ENCODE measurements at places on chromosomes 5 and 9.

GRCh38 chr5:140181525-140181924 lies 6.5 kb downstream of the CYSTM1 start:
- no peak for DNase-seq

DNA sequence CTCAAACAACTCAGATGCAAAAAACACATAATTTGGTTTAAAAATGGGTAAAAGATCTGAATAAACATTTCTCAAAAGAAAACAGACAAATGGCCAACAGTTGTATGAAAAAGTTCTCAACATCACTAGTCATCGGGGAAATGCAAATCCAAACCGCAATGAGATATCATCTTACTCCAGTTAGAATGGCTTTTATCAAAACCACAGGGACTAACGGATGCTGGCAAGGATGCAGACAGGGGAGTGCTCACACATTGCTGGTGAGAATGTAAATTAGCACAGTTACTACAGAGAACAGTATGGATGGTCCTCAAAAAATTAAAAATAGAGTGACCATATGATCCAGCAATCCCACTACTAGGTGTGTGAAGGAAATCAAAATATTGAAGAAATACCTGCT lies 589.1 kb upstream of the ADAMTS16 start:
- DNase-seq, result no peak

DNA sequence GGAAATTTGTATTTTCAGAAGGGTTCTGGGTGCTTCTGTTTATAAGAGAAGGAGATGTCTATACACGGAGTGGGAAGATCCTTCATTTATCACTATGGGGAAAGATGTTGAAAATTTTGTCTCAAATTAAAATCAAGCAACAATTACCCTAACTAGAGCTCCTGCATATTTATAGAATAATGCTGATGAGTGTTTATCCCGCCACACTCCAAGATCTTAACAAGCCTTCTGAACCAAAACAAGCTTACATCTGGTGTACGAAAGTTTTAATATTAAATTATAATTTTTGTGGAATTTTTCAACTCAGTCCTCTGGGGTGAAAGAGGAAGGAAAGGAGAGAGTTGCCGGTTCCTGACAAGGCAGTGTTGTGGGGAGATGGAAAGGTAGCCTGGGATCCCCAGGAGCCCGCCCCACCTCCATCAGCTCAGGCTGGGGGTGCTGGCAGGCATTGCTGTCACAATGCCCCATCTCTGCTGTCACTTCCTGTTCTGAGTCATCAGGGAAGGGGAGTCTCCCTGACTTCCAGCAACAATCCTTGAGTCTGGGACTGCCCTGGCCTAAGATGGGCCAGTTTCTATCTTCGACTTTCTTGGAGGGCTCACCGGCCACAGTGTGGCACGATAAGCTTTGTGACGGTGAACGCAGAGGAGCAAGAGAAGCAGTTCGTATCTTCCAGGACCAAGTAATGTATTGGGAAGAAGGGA lies 64.5 kb downstream of the ERAP1 start:
- no peak for DNase-seq

DNA sequence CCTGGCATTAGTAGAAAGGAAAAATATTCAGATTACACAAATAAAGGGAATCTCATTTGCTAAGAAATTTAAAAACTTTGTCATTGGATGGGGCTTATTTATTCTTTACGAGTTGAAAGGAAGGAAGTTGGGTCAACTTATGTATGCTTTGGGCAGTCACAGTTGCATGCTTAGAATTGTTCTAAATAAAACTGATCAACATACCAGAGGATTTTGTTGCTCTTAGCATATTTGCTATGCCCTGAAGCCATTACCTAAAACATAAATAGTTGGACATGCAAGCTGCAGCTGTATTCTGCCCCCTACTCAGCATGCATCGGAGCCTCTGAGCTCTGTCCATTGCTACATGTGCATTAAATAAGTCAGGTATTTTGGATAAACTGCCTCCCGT lies 172.7 kb upstream of the MEF2C start:
- no peak for DNase-seq

DNA sequence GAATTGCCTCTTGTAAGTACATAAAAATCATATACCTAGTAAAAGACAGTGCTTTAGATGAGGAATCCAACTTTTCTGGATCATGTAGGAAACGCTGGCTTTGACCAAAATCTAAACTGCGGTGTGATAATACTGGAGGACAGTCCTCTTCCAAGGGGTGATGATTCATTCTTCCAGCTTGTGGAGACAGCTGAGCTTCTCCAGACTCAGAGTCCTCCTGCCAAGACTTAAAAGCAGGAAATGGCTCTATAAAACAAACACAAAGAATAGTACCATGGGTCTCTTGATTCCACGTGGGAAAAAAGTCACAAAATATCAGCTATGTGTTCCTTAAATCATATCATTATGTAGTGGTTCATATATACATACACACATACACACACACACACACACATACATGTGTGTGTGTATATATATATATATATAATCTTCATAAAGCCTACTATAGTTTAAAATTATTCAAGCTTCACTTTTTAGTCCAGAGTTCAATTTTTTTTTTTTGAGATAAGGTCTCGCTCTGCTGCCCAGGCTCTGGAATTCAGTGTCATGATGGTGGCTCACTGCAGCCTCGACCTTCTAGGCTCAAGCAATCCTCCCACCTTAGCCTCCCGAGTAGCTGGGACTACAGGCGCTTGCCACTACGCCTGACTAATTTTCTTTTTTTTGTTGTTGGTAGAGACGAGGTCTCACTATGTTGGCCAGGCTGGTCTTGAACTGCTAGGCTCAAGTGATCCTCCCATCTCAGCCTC lies 65.0 kb downstream of the PKD2L2 start:
- DNase-seq, result no peak

- no peak for DNase-seq
Measured at GRCh38 chr5:82679660-82680059, 397.5 kb downstream of the TMEM167A start.

- DNase-seq, result no peak
Measured at GRCh38 chr5:154949781-154950180, 8.9 kb downstream of the MRPL22 start.

GRCh38 chr5:138545919-138546562 lies 3.0 kb upstream of the ETF1 start:
- no peak for DNase-seq

DNA sequence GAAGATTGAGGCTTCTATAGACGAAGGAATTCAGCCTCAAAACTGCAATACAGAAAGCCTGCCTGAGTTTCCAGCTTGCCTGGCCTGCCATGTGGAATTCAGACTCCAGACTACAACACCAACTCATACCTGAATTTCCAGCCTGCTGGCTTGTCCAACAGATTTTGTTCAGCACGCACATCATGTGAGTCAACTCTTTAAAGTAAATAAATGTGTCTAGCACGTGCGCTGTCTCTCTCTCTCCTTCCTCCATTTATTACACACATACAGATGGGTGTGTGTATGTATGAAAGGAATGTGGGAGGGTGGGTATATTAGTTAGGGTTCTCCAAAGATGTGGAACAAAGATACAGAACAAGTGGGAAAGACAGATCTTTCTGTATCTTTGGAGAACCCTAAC lies 82.4 kb upstream of the TAS2R1 start:
- no peak for DNase-seq

- DNase-seq, result no peak
Measured at GRCh38 chr5:112885001-112885400, 23.9 kb downstream of the SRP19 start.

DNA sequence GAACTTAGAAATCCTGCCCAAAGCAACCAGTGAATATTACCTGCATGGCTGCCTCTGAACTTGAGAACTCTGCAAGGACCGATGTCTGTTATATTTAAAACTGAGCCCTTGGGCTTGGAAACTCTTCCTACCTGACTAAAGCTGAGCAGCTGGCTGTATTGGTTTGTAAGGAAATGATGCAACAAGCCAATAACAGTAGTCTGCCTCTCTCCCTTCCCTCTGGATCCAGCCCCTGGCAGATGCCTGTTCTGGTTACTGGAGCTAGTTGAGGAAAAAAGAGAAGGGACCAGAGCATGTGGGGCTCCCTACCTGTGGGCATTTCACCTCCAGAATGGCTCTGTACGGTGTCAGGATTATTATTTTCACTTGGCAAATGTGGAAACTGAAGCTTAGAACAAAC lies 34.7 kb downstream of the SH3RF2 start:
- no peak for DNase-seq

GRCh38 chr9:126068534-126069230 lies 257.9 kb upstream of the MVB12B start:
- DNase-seq, result no peak

- no peak for DNase-seq
Measured at GRCh38 chr9:20662156-20662555, 21.9 kb upstream of the FOCAD start.

- DNase-seq, result no peak
Measured at GRCh38 chr5:176541338-176542134, 4.3 kb upstream of the RNF44 start.

DNA sequence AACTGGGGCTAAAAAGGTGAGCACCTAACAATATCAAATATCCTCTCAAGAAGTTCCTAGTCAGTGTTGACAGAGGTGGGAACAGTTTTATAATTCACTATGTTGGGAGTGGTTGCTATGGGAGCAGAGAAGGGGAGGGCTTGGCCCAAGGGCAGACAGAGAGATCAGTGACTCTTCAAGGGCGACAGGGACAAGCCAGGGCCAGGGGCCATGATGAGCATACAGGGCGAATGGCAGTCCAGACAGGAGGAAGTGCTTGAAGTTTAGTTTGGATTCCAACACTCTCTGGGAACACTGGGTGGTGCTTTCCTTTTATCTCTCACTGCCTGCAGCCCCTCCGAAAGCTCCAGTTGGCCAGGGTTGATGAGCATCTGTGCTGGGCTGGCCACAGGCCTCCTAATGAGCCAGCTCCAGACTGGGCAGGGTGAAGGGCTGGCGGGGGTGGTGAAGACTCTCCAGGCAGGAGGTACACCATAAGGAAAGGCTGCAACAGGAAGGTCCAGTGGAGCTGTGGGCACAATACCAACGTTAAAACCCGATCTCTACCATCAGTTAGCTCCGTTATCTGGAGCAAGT lies 111.3 kb downstream of the TMEM174 start:
- no peak for DNase-seq
